GM23248 (cell line): ENCODE measurements at places on chromosomes 4 and X. TPM values are rescaled to one million over a fixed set of nuclear protein-coding genes. Genes with fewer than 3 reads are reported as not detected.

Gene RAB9B
- polyA plus RNA-seq = 0.80 and 0.81 TPM in 2 replicates

Gene P2RY4
- not detected in 2 replicates for polyA plus RNA-seq

Gene PCSK1N
- polyA plus RNA-seq = 1.4 and 2.1 TPM in 2 replicates

Gene DMRTC1B
- polyA plus RNA-seq = not detected in 2 replicates

Gene C4orf51
- polyA plus RNA-seq = not detected in 2 replicates

Gene TMEM156
- polyA plus RNA-seq = 0.30 TPM in 1 of 2 replicates, not detected in the other

Gene HPRT1
- polyA plus RNA-seq = 63.2 and 65.7 TPM in 2 replicates

Gene ASMT
- not detected in 2 replicates for polyA plus RNA-seq

Gene FOXP3
- 0.08 and 0.20 TPM in 2 replicates for polyA plus RNA-seq

Gene HELT
- not detected in 2 replicates for polyA plus RNA-seq

Gene IL9R
- not detected in 2 replicates for polyA plus RNA-seq

Gene SSX2B
- not detected in 2 replicates for polyA plus RNA-seq

Gene CHRDL1
- polyA plus RNA-seq = 0.06 TPM in 1 of 2 replicates, not detected in the other

Gene DCLK2
- polyA plus RNA-seq = 0.74 and 1.3 TPM in 2 replicates

Gene PFKFB1
- polyA plus RNA-seq = not detected in 2 replicates

Gene ARHGAP6
- polyA plus RNA-seq = 0.08 TPM in 2 replicates

Gene TRIM60
- not detected in 2 replicates for polyA plus RNA-seq

Gene SHROOM2
- 0.63 and 0.68 TPM in 2 replicates for polyA plus RNA-seq

Gene EDNRA
- polyA plus RNA-seq = 0.48 and 0.68 TPM in 2 replicates

Gene MSANTD1
- polyA plus RNA-seq = 0.08 TPM in 1 of 2 replicates, not detected in the other

Gene TRIML2
- not detected in 2 replicates for polyA plus RNA-seq
